Fibroblast of the aortic adventitia (primary cell): ENCODE measurements at places on chromosomes 7 and 10.
A peak's percentile ranks its signal among the peaks of the same experiment; 100 is the strongest.

DNA sequence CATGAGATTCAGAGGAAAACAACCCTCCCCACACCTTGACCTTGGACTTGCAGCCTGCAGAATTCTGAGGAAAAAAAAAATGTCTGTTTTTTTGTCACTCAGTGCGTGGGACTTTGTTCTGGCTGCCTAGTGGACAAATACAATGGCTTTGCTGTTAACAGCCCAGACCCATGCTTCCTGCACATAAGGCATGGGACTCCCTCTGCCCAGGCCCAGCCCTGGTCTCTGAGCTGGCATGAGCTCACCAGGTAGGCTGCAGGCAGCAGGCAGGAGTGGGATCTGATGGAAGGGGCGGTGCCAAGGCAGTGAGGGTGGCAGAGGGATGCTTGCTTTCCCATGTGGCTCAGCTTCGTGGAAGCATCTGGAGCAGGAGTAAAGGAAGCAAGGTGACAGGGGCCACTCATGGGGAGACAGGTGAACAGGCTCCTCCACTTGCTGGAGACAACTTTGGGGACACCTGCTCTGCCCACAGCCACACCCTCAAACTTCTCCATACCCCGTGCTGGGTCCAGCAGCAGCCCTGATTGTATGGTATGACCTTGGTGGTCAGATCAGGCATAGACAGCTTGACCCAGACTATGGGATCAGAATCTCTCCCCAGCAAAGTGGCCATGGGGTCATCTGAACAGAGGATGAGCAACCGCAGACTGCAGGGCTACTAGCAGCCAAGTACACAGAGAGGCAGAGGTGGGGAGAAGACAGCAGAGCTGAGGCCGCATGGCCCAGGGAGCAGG, 27.0 kb downstream of the ANXA8 start:
- no peak for DNase-seq

GRCh38 chr10:15411010-15411409, 39.9 kb upstream of the FAM171A1 start:
- no peak for DNase-seq

GRCh38 chr7:84291756-84292155, 97.2 kb upstream of the SEMA3A start:
- DNase-seq: no peak

DNA sequence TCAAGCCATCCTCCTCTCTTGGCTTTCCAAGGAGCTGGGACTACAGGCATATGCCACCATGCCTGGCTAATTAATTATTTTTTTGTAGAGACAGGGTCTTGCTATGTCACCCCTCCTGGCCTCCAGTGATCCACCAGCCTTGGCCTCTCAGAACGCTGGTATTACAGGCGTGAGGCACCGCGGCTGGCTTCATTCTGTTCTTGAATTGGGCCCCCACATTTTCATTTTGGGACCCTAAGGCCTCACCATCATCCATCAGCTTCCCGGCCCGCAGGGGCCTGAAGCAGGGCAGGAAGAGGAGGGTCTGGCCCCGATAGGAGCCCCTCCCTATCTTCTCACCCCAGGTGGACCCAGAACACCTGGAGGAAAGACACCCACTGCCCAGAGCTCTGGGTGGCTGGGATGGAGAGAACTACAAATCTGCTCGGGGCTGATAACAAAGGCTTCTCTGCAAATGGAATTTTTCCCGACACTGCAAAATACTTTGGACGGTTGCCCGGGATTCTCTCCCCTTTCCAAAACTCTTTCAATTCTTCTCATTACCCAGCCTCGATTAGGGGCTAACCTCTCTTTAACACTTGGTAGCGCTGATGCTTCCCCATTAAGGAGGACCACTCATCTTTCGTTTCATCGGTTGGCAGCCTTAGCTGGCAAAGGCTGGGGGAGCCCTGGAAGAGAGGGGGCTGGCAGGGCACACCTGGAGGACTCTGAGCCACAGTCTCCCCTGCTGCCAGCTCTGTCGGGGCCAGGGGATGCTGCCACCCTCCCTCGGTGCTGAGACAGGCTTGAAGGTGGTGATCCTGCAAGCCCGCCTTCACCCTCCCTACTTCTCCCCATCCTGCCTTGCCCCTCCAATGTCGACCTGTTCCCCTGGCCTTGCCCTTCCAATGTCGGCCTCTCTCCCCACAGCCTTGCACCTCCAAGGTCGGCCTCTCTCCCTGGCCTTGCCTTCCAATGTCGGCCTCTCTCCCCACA, 81.0 kb upstream of the GNA12 start:
- DNase-seq: peak; percentile 10

- peak; percentile 40 for DNase-seq
Measured at GRCh38 chr10:92695679-92696605, 6.2 kb downstream of the HHEX start.

DNA sequence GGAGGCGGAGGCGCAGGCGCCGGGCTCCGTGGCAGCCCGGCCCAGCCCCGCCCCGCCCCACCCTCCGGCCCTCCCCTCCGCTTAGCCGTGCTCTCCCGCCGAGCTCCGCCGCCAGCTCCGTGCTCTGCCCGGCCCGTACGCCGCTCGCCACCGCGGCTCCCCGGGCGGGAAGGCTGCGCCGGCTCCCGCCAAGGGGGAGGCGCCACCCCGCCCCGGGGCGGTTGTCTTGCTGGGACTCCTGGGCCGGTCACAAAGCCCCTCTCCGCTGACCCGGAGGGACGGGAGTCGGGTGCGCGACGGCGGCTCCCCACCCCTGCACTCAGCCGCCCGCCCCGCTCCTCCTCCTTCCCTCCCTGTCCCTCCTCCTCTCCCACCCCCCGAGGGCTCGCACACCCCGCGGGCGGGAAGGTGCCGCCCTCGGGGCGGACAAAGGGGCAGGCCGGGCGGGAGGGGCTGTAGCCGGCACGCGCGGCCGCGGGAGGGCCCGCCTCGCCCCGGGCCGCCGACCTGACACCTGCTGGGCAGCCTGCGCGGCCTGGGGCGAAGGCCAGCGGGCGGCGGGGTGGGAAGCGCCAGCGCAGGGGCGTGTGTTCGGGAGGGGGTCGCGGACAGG, 11.5 kb upstream of the SP8 start:
- no peak for DNase-seq

DNA sequence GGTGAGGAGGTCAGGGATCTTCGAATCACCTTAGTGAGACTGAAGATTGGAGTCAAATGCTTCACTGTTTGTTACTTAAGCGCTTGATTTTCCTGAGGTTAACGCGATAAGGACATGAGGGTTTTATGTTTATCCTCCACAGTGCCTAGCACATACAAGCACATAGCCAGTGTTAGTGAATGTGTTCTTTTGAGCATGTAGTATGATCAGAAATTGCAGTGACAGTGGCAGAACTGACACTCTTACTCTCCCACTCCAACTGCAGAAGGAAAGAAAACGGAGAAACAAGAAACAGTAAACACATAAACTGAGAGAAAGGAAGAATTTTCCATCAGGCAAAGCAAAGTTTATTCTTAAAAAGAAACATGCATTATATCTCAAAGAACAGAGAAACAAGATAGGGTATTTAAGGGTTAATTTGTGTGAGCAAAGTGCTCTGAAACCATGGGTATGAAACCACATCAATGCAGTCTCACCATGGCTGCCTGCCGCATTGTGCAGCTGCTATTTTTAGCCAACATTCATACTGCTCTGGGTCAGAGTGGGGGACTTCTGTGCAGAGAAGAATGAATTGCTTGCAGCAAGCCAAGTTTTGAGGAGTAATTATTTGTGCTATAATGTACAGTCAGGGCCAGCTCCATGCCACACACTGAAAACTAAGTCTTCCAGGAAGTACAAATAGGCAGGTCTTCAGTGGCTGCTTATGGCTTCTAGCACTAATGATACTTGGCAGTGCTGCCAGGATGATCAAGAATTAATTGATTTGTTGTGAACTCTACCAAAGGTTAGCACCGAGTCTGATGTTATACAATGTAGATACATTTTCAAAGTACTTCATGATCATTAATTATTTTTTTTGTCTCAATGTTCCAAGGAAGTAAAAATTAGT, 152.0 kb downstream of the MACC1 start:
- peak; percentile 83 for DNase-seq

DNA sequence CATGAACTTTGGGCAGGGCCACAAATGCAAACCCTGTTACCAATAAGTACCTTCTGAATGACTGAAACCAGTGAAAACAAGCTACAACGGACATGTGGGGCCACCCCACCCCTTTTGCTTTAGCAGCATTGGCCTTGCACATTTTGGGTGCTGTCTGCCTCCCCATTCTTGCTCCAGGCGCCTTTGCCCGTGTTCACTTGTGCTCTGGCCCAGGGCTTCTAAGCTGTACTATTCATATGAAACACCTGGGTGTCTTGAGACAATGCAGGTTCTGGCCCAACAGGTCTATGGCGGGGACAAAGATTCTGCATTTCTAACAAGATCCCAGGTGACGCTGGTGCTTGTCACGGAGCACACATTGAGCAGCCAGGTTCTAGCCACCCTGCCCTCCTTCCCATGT, 96.5 kb upstream of the SDK1 start:
- no peak for DNase-seq

DNA sequence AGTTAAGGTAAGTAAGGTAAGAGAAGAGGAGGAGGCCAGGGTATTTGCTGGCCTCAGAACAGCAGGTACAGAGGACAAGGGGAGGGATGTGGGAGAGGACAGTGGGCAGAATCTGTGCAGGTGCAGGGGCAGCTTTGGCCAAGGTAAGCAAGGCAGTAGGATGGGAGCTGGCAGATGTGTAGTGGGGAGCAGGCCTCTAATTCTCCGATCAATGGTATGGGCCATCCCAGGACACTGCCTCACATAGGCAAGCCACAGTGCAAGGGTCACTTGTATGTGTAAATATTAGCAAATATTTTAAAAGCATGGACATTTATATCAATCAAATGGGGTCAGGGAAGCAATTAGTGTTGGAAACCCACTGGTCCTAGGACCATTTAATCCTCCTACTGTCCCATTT, 373.5 kb downstream of the GRID1 start:
- no peak for DNase-seq

DNA sequence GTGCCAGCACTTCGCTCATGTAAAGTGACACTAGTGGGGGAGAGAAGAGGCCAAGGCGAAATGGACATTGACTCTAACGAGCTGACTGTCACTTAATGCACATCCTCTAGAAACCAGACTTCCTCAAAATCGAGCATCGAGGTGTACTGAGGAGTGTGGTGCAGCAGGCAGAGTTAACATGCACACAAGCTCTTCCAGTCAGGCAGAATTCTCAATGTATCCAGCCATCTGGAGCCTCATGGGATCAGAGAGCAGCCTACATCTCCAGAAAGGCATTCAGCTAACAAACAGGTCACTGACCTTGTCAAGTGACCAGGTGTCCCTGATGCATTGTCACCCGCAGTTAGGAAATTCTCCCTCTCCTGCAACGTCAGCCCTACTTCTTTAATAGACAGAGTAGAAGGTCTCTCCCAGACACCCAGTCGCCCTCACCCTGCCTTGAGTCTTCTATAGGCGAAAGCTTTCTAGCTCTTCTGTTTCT, 259.8 kb upstream of the AOAH start:
- DNase-seq: no peak

GRCh38 chr7:1134951-1135350, 25.0 kb downstream of the ZFAND2A start:
- no peak for DNase-seq

DNA sequence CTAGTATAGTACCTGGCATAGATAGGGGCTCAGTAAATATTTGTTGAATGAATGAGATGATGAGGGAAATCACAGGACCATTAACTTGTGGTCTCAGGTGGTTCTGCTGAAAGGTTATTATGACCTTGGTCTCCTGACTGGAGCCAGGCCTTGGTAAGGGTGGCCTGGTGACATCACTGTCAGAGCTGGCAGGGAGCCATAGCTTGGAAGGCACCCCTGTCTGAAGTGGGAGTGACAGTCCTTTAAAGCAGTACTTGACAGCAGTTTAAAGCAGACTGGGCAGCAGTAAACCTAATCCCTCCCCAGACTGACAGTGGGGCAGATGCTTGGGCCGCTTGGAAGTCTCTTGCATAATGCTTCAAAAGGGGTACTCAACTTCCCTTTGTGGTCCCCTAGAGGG, 13.4 kb downstream of the DPCD start:
- no peak for DNase-seq
